ENCODE measurements at places on chromosomes 1 and 21.

- DNase-seq: no peak
Measured at GRCh38 chr21:15255261-15255660, 190.5 kb upstream of the NRIP1 start.

DNA sequence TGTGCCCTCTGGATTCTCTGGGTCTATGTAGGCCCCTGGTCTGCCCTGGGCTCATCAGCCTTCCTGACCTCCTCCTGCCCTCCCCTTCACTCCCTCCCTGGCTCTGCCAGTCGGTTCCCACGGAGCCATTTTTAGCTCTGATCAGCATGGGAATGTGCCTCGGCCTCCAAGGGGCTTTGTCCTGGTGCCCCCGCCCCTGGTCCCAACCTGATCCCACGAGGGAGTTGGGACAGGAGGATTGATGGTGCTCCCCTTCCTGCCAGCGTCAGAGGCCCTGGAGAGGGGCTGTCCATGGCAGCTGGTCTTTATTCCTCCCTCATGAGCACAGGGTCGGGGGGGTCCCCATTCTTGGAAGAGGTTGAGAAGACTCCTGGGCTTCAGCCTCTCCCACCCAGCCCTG is 24.9 kb downstream of the ETNK2 start:
- no peak for DNase-seq

GRCh38 chr1:236880209-236880608 is 85.1 kb downstream of the MTR start:
- no peak for DNase-seq

DNA sequence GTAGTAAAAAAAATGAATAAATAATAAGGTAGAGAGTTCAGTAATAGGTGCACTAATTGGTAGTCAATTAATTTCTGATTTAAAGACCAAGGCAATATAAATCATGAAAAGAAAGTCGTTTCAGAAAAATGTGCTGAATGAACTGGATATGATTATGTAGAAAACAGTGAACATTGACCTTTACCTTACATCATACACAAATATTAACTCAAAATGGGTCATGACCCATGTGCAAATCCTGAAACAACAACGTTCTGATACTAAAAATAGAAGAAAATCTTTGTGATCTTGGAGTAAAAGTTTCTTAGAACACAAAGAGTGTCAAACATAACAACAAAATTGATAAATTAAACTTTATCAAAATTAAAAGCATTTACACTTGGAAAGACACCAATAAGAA is 39.1 kb downstream of the COL11A1 start:
- no peak for DNase-seq

Data from GDM1 (cell line).